ENCODE measurements at places on chromosomes 3 and 15.

DNA sequence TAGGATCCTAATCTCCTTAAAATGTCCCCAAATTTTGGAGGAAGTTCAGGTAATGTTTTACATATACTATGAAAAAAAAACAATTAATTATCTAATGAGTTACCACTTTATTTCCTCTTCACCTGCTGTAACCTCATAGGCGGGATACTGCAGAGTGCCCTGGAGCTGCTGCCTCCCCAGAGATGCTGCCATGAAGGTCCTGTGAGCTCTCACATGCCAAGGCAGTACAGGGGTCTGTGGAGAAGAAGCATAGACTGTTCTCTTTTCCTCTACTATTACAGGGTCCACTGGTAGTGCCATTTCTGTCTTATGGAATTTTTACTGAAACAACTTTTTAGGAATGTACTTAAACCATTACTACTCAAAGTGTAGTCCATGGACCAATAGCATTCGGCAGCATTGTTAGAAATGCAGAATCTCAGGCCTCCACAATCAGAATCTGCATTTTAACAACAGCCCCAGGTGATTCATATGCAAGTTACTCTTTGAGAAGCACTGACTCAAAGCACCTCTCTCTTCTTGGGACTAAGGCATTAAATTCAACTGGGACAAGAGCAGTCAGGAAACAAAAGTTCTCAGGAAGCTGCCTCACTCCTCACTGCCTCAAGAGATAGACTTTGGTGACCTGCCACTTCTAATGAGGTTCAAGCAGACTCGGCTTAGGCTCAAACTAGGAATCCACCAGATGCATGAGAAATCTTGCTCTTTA lies 30.3 kb upstream of the CPOX start:
- DNase-seq, result no peak

DNA sequence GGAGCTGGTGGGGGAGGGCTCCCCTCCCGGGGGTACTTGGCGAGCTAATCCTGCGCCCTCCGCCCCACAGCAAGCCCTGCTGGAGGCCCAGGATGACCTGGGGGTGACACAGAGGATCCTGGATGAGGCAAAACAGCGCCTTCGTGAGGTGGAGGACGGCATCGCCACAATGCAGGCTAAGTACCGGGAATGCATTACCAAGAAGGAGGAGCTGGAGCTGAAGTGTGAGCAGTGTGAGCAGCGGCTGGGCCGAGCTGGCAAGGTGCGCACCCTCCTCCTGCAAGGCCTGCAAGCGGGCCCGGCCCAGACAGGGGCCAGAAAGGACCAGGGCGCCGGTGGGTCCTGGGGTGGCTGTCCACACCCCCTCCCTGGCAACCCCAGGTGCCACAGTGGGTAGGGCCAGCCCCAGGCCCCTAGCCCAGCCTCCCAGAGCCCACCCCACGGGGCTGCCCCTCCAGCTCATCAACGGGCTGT lies 56.5 kb downstream of the SEMA3G start:
- DNase-seq, result no peak

DNA sequence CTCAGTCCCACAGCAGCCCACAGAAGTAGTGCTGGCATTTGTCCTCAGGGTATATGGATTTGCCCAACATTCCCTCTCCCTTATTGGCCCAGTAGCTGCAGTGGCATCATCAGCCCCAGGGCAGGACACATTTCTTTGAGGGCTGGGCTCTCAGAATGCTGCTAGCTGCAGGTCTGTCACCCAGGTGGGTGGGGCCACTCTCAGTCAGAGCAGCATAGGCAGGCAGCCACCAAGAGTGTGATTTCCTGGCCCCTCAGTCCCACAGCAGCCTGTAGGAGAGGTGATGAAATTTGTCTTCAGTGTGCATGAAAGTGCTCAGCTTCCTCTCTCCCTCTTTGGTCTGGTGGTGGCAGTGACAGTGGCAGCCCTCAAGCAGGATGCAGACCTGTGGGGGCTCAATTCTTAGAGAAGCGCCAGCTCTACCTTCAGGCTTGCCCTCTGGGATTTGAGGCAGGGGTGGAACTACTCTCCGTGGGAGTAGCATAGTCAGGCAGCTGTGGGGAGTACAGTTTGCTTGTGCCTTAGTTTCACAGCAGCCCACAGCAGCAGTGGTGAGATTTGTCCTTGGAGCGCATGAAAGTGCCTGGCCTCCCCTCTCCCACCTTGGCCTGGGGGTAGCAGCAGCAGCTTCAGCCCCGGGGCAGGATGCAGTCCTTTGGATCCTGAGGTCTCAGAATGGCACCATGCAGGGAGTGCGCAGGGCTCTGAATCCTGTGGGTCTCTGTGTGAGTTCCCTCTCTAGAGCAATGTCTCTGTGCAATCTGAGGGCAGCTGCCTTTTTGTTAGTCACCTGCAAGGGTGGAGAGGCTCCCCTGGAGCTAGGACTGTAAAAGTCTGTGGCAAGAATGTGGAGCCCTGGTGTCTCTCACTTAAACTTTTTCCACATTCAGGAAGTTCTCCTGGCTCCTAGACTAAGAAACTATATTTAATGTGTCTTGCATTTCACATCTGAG lies 1229.1 kb downstream of the ROBO2 start:
- no peak for DNase-seq

GRCh38 chr3:172464306-172464705 lies 16.1 kb upstream of the GHSR start:
- no peak for DNase-seq

DNA sequence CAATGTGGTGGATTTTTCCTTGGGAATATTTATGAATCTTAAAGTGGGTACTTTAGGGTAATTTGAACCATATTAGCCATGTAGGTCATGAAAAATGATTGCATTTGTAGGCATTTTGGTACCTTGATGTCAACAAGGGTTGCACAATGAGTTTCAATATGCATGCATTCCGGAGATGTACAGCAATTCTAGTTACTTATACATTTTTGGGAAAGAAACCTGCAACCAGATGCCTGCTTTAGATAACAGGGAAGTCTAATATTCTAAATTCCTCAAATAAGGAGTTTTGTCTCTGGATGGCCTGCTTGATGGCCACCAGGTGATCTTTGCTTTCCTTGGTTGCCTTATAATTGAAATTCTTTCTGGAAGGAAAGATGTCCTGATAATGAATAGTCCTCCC lies 240.5 kb upstream of the SETMAR start:
- DNase-seq, result no peak

DNA sequence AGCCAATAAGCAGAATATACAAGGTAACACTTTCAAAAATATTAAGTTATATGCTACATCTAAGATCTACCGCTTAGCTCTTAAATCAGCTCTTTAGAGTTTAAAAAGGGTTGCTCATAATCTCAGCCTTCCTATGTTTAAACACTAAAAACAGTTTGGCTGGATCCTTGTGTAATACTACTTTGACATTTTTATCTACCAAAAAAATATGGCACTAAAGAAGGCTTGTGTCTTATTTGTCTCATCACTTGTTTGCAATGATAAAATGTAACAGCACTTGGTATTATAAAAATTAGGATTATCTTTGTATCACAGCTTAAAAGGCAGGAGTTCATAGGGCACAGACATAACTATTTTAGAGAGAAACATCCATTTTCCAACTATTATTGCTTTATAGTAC lies 9.8 kb downstream of the ANKRD28 start:
- no peak for DNase-seq

DNA sequence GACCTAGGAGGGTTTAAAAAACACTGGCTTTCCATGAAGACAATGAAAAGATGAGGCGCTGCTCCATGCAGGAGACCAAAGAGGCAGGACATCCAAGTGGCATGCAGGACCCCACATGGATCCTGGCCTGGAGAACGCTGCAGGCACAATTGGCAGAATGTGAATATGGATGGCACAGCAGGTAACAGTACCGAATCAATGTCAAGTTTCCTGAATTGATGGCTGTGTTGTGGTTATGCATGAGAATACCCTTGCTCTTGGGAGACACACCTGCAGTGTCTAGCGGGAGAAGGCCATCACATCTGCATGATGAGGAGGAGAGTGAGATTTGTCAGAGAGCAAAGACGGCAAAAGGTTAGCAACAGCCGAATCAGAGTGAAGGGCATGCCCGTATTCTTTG lies 74.3 kb upstream of the SEC13 start:
- DNase-seq, result no peak

DNA sequence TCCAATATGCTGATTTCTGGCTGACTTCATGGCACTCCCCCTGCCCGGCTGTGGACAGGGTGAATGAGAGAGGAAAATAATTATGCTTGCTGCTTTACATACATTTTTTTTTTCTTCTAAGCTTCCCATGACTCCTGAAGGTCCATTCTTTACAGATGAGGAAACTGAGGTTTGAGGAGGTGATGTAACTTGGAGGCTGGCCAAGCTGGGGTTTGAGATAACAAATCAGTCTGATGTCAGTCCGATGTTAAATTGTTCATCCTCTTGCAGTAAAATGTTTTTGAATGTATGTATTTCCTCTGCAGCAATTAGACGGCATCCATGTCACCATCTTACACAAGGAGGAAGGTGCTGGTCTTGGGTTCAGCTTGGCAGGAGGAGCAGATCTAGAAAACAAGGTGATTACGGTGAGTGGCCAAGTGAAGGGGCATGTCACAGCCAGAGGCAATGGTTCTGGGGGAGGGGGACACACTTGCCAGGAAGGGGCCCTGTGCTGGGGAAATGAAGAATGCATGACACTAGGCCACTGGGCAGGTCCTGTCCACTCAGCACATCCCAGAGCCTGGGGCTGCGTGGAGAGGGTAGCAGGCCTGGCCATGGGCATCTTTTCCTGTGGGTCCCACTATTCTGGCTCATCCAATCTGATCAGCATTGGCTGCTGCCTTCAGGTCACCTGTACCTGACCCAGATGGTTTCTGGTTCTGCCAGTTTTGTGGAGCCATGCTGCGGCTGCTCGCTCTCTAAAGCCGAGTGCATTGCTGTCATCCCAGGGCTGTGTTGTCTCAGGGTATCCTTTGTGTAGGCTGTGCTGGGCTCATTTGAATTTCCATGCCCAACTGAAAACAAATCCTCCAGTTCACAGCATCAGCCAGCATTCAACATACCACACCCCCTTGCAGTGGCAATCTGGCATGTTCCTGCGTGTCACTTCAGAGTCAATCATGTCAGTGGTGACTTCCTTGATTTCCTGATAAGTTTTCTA lies 20.4 kb downstream of the STARD5 start:
- no peak for DNase-seq

- no peak for DNase-seq
These were observed 79.6 kb upstream of the DCBLD2 start for GRCh38 chr3:98980915-98981596.

- no peak for DNase-seq
These were observed 949 bp upstream of the MITF start for GRCh38 chr3:69738315-69738714.

GRCh38 chr3:184237211-184237610 lies 7.8 kb downstream of the VWA5B2 start:
- no peak for DNase-seq

- no peak for DNase-seq
These were observed 1.8 kb downstream of the HYAL3 start for GRCh38 chr3:50297384-50297775.

- no peak for DNase-seq
These were observed 171.6 kb upstream of the MBNL1 start for GRCh38 chr3:152097120-152097519.

- DNase-seq, result no peak
These were observed 39.9 kb upstream of the LRTM1 start for GRCh38 chr3:54967731-54968161.

DNA sequence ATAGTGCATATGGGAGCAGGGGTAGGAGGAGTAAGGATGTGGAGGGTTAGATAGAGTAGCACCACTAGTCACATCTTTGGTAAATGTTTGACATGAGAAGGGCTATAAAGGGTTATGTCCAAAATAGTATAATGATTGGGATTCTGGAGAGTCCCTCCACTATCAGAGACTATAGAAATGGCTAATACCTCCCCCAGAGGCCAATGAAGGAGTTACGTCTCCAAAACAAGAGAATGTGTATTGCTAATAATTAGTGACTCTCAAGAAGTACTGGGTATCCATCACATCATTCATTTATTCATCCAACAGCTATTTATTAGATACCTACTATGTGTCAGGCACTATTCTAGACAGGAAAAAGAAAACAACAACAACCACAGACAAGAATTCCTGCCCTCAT lies 203.7 kb upstream of the UMPS start:
- DNase-seq, result no peak

GRCh38 chr3:185737020-185737419 lies 87.8 kb downstream of the IGF2BP2 start:
- DNase-seq, result no peak

DNA sequence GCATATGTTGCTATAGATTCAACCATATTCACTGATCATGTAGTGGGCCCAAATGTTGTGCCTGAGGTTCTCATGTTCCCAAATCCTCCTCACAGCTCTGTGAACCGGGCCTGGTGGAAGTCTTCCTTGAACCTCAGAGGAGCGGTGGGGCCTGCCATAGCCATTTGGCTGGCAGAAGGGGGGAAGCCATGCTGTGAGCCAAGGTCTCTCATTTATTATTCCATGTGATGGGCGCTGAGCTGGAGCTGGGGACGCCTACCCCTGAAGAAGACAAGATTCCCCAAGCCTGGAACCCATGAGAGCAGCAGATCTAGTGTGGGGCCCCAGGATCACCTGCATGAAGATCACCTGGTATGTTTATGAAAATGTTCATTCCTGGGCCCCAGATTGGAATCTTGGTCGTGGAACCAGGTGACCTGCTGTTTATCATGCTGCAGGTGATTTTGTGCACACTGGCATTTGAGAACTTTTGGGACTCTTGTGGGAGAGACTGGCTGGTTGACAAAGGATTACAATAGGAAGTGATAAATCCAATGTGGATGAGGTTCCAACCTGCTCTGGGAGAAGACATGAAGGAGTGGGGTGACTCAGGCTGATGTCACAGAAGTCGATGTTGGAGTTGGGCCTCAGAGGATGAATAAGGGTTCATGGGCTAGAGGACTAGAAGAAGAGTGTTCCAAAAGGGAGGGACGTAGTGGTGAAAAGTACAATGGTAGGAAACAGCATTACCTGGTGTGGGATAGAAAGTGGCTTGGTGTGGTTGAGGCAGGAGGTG lies 102.1 kb downstream of the ASB7 start:
- no peak for DNase-seq

GRCh38 chr15:22780267-22780666 lies 6.2 kb upstream of the NIPA1 start:
- no peak for DNase-seq

DNA sequence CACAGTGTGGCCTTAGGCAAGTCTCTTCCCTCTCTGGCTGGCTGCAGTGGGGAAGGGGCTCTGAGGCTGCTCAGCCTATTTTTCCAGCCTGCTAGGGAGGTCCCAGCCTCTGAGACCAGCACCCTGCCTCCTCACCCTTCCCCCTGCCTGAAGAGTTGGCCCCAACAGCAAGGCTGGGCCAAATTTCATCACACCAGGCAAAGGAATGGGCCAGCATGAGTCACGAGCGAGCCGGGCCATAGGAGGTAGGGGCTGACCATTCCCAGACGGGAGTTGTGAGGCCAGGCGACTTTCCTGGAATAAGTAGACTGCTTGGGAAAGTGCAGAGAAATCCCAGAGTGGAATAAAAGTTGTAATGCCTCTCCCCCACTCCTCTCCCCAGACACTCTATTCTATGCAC lies 5.7 kb upstream of the FBLN2 start:
- DNase-seq, result no peak

All from T follicular helper cell (primary cell).